ENCODE measurements at places on chromosomes 3 and 15.

- DNase-seq: no peak
These were observed 22.7 kb upstream of the KLHL6 start for GRCh38 chr3:183578179-183578578.

GRCh38 chr3:99943931-99944761, 126.5 kb downstream of the CMSS1 start:
- DNase-seq: no peak

DNA sequence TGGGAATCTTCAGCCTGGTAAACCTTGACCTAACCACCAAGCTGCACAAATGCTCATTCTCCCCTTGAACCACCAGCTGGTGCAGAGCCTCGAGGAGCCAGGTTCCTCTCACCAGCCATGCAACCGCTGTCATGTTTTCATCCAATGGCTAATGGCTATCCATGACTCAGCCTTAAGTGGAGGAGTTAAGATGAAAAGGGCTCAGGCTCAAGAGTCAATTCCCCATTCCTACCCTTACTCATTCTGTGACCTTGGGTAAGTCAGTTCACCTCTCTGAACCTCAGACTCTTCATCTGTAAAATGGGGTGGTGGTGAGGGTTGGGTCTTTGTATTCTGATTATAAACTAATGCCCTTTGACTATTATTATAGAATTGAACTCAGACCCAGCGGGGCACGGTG, 515.6 kb downstream of the SHQ1 start:
- DNase-seq: no peak

DNA sequence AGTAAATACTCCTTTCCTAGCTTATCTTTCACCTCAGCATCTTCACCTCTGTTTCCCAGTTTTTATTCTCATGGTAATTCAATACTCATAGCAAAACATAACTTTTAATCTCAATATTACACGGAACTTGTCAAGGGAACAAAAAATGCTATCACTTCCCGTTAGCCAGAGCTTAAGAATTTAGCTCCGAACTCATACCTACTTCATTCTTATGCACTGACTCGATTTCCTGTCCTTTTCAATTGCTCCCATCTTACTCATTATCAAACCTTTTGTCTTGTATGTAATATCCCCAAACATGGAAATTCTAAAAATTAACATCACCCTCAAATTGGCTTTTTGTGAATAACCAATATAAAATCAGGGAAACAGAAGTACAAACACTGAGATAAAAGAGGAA, 28.2 kb downstream of the MYEF2 start:
- peak; percentile 93 for DNase-seq

GRCh38 chr15:73741321-73741836, 11.8 kb downstream of the INSYN1 start:
- no peak for DNase-seq

DNA sequence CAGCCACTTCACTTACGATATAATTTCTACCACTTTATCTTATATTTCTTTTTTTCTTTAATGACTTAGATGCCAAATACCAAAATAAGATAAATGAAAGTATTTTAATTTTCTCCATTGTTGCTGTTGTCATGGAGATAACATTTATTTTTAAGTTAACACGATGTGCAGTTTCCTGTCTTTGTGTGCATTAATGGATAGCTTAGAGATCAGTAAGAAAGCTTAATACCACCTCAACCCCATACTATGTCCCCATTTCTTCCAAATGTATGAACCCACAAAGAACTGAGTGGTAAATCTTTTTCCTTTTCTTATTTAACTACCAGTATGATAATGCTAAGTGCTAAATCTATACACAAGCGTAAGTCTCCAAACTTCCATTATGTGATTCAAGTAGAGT, 17.1 kb downstream of the PCNP start:
- DNase-seq: no peak

- DNase-seq: no peak
These were observed 6.0 kb downstream of the AADAC start for GRCh38 chr3:151819910-151820309.

DNA sequence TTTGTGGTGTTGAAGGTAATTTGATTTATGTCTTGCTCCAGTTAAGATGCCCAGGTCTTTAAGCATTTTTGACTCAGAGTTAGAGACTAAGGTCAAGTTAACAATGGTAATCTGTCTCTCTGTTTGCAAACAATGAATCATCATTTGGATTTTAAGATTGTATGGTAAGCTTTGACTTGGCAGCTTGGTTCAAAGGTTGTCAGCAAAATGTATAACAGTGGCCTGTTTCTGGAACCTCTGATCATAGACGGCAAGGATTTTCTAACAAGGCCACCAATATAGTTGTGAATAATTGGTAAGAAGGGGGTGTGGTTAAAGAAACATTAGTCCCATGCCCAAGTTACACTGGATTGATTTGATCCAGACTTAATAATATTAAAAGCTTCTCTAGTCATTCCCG, 775.2 kb upstream of the GOLIM4 start:
- peak; percentile 33 for DNase-seq

DNA sequence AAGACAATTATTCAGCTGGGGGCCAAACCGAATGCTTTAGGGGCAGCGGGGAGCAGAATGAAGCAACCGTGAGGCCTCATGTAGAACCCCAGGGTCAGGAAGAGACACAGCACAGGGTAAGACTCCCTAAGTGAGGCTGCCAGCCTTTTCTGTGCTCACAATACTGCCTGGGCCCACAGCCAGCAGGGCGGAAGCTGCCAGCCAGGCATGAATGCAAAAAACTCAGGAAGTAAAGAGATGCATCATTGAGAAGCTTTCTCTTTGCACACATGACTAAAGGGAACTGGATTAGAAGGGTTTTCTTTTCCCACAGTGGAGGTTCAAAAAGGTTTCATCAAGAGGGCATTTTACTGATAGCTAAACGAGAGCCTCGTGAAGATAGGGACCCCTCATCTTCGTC, 33.3 kb downstream of the CA12 start:
- peak; percentile 87 for DNase-seq

GRCh38 chr15:39546842-39547241, 34.0 kb upstream of the THBS1 start:
- no peak for DNase-seq

GRCh38 chr15:99052205-99052604, 44.6 kb upstream of the PGPEP1L start:
- no peak for DNase-seq

GRCh38 chr3:46407970-46408369, 911 bp downstream of the CCRL2 start:
- no peak for DNase-seq

DNA sequence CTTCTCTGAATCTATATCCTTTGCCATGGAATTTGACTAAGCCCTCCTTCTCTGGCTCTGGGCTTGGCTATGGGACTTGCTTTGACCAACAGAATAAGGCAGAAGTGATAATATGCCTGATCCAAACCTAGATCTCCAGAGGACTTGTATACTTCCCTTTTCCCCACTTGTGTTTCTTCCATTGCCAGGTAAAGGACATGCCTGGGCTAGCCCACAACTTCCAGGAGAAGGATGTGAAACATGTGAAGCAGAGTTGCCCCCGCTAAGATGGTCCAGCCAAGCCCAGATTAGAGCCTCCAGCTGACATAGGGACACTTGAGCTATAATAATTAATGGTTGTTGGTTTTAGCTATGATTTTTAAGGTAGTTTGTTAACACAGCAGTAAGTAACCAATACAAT, 55.1 kb downstream of the FOXB1 start:
- no peak for DNase-seq

Data from cardiac fibroblast (primary cell).